ENCODE measurements at places on chromosomes 6 and 20.

- DNase-seq: no peak
Observed at GRCh38 chr6:341914-342831, 49.4 kb upstream of the IRF4 start.

DNA sequence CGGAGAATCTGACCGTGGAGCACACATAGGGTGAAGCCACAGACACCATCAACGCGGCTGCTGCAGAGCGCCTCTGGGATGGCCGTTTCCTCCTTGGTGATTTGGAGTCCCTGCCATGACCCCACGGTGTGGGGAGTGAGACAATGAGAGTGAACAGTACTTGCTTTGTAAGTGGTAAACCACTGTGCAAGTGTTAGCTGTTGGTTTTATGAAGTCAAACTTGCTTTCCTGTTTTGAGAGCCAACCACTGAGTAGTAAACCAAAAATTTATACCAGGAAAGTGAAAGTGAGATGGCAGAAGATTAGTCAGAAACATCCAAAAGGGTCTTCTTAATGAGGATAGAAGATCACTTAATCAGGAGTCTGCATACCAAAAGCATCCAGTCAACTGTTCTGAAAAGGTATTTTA is 160.7 kb downstream of the FOXC1 start:
- no peak for DNase-seq

GRCh38 chr6:29976588-29977424 is 34.5 kb downstream of the HLA-A start:
- no peak for DNase-seq

- DNase-seq: no peak
Observed at GRCh38 chr20:16491294-16491905, 81.8 kb downstream of the KIF16B start.

DNA sequence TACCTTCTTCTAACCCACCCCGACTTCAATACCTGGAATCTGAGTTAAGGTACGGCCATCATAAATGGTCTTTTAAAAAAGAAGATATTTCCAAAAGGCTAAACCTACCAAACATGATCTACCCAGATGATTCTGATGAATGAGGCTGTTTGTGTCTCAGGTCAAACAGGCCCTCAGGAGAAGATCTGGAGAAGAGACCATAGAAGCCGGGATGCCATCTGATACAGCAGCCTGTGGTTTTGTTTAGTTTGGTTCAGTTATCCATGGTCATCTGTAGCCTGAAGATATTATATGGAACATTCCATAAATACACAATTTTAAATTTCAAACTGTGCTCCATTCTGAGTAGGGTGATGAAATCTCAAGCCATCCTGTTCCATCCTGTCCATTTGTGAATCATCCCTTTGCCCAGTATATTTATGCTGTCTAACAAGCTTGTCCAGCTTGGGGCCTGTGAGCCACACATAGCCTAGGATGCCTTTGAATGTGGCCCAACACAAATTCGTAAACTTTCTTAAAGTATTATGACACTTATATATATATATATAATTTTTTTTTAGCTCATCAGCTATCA is 4.0 kb upstream of the CAP2 start:
- no peak for DNase-seq

DNA sequence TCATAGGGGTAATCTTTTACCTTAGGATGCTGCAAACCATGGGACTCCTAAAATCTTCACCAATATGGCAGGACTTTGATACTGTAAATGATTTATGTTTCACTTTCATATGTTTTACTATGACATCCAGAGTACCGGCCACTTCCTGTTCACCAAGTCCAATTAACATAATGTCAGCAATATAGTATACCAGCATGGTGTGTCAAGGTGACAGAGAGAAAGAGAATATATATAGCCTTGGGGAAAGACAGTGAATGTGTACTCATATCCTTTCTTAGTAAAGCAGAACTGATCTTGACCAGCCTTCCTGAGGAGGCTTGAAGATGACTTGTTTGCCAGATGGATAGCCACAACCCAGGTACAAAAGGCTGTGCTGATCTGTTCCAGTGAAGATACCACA is 127.9 kb downstream of the NRN1 start:
- DNase-seq: no peak

GRCh38 chr6:169988769-169989550 is 237.5 kb downstream of the ERMARD start:
- no peak for DNase-seq

DNA sequence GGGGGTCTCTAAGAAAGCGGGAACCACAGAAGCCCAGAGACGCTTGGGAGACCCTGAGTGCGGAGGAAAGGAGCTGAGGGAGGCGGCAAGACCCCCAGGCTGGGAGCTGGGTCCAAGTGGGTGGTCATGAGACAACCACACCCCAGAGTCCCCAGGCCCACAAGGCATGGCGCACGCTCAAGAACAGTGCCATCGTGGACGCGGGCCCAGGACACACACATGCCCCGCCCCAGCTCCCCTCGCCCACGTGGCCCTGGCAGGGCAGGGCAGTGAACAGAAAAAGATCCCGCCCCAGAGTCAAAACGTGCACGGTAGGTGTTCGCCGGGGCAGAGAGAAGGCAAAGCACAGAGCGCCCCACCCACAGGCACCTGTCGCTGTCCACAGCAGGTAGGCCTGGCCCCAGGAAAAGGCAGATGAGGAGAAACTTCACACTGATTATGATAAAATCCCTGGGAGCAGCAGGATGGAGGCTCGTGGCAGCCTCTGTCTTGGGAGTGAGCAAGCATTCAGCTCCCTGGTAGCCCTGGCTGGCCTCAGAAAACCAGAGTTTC is 50.0 kb downstream of the BPIFB1 start:
- DNase-seq: no peak

GRCh38 chr6:169162752-169163407 is 90.8 kb downstream of the THBS2 start:
- DNase-seq: no peak

DNA sequence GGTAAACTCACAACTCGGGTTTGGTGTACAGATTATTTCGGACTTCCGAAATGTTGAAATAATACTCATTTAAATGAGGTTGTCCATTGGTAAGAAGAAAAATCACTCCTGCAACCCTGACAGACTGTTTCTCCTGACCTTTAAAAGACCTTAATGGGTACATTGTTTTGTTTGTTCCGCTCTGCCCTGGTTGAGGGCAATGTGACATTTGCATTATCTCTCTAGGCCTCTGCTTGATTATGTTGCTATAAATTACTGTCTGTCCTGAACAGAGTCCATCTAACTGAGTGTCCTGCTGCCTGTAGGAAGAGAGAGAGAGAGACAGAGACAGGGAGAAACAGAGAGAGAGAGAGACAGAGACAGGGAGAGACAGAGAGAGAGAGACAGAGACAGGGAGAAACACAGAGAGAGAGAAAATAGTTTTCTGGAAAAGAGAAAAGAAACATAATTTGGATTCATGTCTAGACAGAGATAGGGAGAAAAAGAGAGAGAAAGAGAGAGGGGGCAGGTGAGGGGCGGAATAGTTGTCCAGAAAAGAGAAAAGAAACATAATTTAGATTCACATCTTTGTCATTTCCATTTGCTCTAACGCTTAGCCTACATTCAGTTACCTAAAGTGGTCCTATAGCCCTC is 83.2 kb downstream of the SHLD1 start:
- no peak for DNase-seq

DNA sequence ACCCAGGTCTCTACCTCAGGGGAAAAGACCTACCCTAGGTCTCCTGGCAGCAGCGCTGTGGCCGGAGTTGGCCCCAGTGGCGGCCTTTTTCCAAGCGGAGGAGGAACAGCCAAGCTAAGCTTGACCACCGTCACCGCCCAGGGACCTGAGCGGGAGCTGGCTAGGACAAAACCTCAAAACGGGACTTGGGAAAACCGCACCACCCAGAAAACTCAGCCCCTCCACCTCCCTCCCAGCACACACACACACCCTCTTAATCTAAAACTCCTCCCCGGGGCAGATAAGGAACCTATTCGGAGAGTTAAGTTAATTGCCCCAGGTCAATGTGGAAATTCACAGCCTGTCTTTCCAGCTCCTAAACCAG is 2.7 kb upstream of the TRERF1 start:
- DNase-seq: no peak

GRCh38 chr20:8356806-8357205 is 224.7 kb downstream of the PLCB1 start:
- no peak for DNase-seq

DNA sequence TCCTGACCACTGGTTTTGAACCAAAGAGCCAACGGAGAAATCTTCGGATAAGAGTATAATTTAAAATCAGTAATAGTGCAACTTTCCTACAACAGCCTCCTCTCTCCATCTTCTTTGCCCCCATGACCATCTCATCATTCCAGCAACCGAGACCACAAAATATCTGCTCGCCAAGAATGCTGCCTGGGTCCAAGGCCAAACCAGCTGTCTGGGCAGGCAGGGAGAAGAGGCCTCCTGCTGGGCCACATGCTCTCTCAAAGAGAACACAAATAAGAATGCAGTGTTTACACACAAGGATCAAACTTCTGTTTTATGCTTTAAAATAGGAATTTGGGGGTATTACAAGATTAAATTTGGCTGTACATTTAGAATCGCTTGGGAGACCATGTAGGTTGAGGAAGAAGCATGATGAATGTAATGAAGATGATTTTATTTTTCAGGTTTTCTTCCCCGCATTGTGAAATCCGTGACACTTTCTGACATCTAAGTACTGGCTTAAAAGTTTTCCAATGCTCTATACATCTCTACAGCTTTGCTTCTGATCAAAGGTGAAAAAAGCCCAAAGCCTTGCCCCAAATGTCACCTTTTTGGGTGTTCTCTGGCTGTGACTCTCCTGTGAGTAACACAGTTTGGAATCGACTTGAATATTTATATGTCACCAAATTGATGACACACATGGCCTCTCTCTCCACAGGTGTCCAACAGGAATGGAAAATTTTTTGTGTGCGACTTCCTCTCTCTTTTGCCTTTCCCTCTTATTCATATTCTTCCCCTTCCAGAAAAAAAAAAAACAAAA is 79.4 kb upstream of the PROKR2 start:
- no peak for DNase-seq

DNA sequence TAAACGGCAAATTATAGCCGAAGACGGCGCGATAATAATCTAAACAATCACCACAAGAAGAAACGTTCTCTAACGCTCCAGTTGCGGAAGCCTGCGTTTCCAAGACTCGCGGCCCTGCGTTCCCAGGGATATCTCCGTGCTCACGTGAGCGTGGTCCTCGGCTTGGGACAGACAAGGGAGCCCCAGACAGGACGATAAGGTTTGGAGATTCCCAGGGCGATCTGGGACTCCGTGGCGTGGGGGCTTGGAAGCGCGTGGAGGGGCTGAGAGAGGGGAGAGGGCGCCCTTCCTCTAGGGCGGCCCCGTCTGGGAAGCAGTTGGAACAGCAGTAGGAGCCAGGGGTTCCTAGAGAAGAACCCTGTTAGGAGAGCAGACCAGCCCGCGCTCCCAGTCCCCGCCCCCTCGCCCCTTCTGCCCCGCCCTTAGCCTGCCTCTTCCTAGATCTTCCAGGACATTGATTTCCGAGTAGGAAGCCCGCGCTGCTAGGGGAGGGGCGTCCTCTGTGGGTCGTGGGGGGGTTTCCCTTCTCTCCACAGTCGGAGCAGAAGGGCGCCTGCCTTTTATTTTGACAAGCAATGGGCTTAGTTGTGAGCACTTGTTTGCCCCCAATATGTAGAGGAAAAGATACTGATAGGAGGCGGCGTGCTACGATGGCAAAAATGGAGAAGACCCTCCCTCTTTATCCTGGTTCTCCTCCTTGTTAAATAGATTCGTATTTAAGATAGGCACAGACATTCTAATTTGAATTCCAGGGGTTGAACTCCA is 10.6 kb downstream of the NRN1 start:
- DNase-seq: peak; percentile 42

DNA sequence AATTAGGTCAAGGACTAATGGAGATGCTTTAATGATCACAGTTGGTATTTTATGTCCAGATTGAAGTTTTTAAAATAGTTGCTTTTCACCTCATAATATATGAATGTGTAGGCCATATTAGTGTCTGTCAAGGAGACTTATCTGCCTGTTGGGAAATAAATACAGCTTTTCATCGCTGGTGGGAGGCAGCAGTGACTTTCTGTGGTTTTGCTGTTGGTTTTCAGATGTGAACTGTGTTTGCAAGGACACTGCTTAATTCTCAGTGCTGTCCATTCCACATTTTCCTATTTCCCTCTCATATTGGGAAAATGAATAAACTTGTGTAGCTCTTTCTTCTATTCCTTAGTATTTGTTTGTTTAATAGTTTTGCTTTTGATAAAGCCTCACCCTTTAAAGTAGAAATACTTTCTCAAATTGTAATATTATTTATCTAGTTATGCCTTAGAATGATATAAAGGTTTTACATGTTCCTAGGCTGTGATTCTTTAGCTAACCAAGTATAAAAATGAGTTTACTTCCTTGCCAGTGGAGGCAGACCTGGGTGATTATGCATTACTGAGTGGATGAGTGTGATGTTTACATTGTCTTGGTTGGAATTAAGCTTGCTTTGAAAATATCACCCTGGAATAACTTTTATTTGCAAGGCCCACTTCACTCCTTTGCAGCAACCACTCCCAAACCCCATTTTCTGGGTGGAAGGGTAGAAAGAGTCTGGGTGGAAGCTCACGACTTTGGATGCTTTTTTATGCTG is 3.3 kb downstream of the PLCB4 start:
- DNase-seq: no peak

- no peak for DNase-seq
Observed at GRCh38 chr20:32920530-32921298, 62.0 kb downstream of the EFCAB8 start.

DNA sequence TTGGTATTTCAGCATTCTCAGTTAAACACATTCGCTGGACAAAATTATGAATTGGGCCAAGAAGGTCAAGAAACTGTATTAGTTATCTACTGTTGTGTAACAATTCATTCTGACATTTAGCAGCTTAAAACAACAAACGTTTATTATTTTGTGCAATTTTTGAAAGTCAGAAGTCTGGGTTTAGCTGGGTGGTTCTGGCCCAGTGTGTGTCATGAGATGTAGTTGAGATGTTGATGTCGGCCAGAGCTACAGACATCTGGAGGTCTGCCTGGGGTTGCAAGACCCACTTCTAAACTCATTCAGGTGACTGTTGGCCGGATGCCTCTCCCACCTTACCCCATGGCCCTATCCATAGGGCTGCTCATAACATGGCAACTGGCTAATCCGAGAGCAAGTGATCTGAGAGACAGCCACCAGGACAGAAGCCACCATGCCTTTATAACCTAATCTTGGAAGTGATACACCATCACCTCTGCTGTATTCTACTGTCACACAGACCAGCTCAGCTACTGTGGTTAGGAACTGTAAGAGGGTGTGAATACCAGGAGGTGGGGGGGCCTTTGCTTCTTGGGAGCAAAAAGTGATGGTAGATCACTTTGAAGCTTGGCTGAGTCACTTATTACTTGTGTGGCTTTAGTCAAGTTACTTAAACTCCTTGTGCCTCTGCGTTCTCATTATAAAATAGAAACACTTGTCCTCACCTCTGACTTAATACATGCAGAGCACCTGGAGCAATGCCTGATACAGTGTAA is 217.0 kb upstream of the MYLIP start:
- no peak for DNase-seq

DNA sequence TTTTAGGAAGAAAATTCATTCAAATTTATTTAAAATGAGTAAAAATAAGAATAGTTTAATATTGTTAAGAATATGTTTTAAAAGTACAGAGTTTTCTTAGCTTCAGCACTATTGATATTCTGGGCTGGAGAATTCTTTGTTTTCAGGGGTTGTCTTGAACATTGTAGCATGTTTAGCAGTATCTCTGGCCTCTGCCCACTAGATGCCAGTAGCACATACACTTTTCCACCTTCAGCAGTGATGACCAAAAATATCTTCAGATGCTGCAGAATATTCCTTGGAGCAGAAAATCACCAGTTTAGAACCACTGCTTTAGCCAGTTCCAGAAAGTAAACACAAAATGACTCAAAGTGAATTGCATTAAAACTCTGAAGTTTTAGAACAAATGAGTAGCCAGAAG is 19.4 kb upstream of the SDHAF4 start:
- no peak for DNase-seq

- no peak for DNase-seq
Observed at GRCh38 chr6:166307082-166308032, 835 bp downstream of the PRR18 start.
